ENCODE measurements at places on chromosomes 2 and 18.

DNA sequence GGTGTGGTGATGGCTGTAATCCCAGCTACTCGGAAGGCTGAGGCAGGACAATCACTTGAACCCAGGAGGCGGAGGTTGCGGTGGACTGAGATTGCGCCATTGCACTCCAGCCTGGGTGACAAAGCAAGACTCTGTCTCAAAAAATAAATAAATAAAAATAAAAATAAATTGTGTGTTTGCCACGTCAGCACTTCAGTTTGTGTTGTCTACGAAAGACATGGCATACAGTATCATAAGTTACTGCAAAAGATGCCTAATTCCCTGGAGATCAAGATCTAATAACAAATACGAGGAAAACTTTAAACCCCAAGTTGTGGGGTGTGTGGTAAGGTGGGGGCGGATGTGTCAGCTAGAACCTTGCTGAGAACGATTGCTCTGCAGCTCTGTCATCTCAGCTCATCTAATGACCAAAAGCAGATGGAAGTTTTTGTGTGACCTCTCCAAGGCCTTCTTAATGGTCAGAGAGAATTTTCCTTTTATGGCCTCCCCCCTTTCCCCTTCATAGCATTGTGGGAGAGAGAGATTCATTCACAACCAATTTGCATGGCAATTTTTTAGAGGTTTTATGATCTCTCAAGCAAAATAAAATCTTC is 11.3 kb downstream of the NPAS2 start:
- DNase-seq, result no peak

DNA sequence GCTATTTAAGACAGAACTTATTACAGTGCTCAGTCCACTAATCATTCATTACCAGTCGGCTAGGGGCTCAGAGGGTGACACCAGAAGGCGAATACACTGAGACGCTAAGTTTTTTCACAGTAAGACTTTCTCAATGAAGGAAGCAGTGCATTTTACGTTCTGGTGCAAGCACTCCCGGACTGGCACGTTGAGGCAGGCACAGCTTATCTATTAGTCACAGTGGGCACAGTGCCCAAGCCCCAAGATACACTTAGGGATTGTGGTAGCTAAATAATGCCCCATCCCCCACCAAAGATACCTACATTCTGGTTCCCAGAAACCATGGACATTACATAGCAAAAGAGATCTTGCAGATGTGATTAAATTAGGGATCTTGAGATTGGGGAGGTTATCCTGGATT is 32.6 kb upstream of the BCL11A start:
- DNase-seq, result no peak

DNA sequence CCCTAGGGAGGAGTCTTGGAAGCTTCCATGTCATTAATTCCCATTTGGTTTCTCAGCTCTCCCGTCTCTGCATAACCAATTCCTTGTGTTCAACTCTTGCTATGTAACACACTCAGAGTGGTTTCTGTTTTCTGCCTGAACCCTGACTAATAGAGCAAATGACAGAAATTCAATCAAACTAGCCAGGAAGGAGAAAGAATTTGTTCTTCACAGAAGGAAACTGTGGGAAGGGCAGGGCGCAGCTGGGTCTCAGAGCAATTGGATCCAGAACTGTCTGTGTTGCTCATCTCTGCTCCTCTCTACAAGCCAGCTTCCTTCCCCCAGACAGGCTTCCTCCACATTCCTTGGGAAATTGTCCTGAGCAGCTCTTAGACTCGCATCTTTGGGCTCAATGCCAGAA is 269.8 kb downstream of the TNS1 start:
- DNase-seq, result no peak

DNA sequence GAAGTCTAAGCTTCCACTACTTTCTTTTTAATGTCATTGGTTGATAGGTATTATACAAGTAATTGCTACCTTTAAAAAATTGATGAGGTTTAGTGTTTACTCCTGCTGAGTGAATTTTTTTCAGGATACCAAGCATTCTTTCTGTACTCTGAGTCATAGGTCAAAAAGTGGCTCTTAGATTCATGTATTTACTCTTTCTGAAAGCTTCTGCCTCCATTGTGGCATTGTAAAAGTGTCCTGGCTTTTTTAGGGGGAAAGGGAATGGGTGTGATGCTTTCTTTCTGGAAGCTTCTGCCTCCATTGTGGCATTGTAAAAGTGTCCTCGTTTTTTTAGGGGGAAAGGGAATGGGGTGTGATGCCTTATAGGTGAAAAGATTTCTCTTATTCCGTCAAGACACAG is 286.5 kb downstream of the LPIN1 start:
- no peak for DNase-seq

DNA sequence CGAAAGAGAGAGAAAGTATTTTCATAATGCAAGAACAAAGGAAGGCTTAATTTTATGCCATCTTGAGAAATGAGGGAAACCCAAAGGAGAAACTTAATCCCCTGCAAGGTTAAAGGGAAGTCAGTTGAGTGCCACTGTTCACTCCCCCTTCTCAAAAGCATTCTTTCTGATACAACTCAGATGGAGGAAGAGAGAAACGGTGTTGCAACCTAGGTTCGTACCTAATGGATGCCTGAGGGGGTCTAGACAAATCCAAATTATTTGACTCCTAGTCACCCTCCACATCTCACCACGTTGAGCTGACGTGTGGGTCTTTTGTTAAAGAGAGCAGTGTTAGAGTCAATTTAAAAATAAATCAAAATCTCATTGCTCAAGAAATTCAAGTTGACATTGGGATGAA is 52.6 kb upstream of the UNC80 start:
- no peak for DNase-seq
